ENCODE measurements at places on chromosomes 5 and 9. TPM values are rescaled to one million over a fixed set of nuclear protein-coding genes. Genes with fewer than 3 reads are reported as not detected.
A peak's percentile ranks its signal among the peaks of the same experiment; 100 is the strongest.

DNA sequence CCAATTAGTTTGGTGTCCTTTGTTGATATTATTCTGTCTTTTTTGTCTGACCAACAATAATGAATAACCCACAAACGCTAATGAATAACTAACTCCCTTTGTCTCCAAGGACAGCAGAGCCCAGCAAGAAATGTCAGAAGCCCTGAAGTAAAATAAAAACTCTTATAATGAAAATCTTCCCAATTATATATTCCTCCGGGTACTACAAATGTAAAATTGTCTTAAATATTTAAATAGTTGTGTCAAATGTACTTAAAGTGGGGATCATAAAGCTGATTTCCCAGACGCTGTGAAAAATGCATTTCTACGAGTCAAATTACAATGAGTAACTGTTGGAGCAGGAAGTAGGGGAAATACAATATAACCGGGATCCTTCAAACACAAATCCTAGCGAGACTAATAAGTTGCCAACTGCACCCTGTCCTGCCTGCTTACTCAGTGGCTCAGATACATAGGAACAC is 22.3 kb downstream of the GLIS3 start:
- no peak for DNase-seq

GRCh38 chr9:88533951-88534455 is 975 bp upstream of the NXNL2 start:
- DNase-seq: no peak

GRCh38 chr5:174315471-174315870 is 270.0 kb downstream of the NSG2 start:
- no peak for DNase-seq

GRCh38 chr5:14660833-14661232 is 3.7 kb upstream of the OTULIN start:
- no peak for DNase-seq

- DNase-seq: no peak
Observed at GRCh38 chr5:107364443-107365319, 306.1 kb downstream of the EFNA5 start.

GRCh38 chr9:79868567-79869189 is 296.9 kb downstream of the TLE4 start:
- DNase-seq: no peak

- DNase-seq: no peak
Observed at GRCh38 chr9:33102551-33103210, 26.2 kb upstream of the SMU1 start.

Gene FAM153A
- total RNA-seq: 1.4 TPM

DNA sequence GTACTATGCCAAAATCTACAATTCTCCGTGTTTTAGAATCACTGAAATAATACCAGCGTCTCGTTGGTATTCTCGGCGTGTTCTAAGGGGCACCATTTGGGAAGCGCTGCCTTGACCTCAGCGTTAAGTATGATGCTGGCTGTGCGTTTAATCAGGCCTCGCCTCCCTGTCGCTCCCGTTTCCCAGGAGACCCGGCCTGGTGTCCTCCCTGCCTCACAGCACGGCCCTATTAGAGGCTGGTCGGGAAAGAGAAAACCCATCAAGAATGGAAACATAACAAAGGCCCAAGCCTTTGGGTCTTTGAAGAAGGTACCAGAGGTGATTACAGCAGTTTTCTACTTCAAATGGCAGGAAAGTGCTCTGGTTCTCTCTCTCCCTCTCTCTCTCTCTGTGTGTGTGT is 30.0 kb downstream of the GFPT2 start:
- DNase-seq: no peak

GRCh38 chr9:131669269-131670157 is 70.4 kb downstream of the RAPGEF1 start:
- DNase-seq: no peak

Gene TMED9
- 75.7 TPM for total RNA-seq

DNA sequence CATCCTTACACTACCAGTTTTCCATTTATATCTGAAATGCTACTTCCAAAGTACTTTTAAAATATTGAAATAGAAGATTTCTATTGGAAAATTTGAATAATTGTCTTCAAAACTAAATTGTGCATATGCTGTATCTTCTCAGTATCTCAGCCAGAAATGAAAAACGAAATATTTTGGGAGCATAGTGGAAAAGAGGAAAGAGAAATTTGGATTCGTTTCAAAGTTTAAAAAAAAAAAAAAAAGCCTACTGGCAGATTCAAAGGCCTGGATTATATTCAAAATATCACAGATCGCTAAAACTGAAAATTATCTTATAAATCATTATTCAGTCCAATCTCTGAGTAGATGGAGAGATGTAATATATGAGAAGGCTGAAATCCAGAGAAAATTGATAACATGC is 440.7 kb downstream of the TAF11L14 start:
- DNase-seq: no peak

- DNase-seq: no peak
Observed at GRCh38 chr5:95962475-95962773, 773 bp upstream of the ELL2 start.

Gene OLFM1
- total RNA-seq: 18.7 TPM

Gene SVEP1
- total RNA-seq: 57.1 TPM

Gene IER5L
- 13.4 TPM for total RNA-seq

DNA sequence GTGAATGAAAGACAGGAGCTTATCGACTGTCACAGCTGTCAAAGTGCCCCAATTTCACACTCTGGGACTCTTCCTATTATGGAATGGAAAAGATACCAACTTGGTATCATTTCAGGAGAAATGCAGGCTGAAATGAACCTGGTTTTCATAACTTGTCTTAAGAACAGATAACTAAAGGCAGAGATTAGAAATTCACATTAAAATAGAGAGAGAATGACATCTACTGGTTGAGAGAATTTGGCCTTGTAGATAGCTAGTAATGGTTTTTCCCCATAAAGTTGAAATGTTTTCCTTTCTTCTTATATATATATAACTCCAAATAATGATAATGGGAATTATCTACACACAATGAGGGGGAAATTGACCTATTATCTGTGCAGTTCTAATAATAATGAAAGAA is 600.2 kb upstream of the CCNG1 start:
- no peak for DNase-seq

DNA sequence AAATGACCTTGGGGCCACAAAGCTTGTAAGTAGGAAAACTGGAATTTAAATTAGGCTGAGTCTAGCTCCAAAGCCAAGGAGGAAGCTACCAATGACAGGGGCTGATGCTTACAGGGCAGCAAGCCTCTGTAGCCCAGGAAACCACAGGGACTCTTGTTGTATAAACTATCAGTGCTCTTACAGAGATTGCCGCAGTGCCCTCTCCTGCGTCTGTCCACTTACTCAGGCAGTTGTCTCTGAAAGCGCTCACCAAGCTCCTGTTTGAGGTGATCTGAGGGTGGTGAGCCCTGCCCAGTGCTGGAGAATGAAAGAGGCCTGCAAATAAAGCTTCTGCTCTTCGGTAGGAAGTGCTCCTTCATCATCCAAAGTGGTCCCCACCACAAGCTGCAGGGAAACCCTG is 498.8 kb downstream of the ARHGEF28 start:
- DNase-seq: peak; percentile 70

DNA sequence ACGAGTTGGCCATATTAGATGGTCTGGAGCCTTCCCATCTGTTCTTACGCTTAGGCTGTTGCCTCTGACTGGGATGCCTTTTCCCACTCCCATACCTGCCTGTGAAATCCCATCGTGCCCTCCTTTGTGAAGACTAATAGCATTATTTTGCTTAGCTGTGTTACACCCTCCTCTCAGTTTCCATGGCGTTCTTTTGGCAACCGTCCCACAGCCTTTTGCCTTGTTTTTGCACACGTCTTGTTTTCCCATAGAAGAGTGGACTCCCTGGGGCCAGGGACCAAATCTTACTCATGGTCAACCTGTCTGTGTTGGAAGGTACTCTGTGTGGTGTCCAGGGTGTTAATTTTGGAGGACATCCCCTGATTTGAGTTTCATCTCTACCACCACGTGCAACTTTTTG is 242.1 kb downstream of the HSPA4 start:
- DNase-seq: no peak

GRCh38 chr5:8844206-8844605 is 701.7 kb downstream of the SEMA5A start:
- DNase-seq: no peak

DNA sequence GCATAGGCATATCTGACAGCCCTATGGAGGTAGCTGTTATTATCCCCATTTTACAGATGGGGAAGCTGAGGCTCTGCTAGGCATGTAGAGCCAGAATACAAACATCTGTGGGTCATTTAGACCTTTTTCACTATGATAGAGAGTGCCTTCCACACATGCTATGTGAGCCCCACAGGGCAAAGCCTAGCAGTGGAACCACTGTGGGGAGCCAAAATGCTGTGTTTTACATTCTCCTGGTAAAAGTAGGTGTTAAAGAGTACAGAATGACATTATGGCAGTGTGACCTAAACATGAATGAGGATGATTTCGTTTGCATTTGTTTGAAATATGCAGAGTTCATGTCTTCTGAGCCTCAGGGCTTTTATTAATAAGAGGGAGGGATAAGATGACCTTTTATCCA is 265.2 kb downstream of the MAST4 start:
- DNase-seq: no peak

Gene IFNA7
- not detected for total RNA-seq

DNA sequence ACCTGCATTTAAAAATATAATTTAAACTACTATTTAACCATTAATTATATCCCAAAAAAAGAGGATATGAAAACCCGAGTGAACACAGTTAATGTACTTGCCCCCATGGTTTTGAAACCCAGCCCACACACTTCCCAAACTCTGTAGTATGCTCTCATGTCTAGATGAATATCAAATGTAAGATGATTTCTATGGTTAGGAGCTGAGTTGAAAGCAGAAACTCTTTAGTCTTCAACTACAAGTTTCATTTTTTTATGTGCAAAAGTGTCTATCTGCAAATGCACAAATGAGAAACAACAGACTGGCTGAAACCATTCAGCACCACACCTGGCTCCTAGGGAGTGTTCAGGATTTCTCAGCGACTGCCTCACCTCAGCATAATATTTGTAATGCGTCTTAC is 183.3 kb downstream of the SEMA5A start:
- no peak for DNase-seq

- no peak for DNase-seq
Observed at GRCh38 chr5:8114597-8115266, 245.8 kb downstream of the MTRR start.

Gene FAT2
- not detected for total RNA-seq

- no peak for DNase-seq
Observed at GRCh38 chr9:126690431-126691051, 76.8 kb downstream of the LMX1B start.

Gene ADRB2
- 4.6 TPM for total RNA-seq

GRCh38 chr5:42157215-42157614 is 232.1 kb downstream of the FBXO4 start:
- DNase-seq: no peak

Gene GABRA6
- not detected for total RNA-seq

Gene HMGCR
- 15.6 TPM for total RNA-seq

Gene SPRY4
- total RNA-seq: 15.4 TPM

Gene EDIL3
- 17.9 TPM for total RNA-seq

GRCh38 chr9:17135295-17136160 is 688 bp downstream of the CNTLN start:
- no peak for DNase-seq

DNA sequence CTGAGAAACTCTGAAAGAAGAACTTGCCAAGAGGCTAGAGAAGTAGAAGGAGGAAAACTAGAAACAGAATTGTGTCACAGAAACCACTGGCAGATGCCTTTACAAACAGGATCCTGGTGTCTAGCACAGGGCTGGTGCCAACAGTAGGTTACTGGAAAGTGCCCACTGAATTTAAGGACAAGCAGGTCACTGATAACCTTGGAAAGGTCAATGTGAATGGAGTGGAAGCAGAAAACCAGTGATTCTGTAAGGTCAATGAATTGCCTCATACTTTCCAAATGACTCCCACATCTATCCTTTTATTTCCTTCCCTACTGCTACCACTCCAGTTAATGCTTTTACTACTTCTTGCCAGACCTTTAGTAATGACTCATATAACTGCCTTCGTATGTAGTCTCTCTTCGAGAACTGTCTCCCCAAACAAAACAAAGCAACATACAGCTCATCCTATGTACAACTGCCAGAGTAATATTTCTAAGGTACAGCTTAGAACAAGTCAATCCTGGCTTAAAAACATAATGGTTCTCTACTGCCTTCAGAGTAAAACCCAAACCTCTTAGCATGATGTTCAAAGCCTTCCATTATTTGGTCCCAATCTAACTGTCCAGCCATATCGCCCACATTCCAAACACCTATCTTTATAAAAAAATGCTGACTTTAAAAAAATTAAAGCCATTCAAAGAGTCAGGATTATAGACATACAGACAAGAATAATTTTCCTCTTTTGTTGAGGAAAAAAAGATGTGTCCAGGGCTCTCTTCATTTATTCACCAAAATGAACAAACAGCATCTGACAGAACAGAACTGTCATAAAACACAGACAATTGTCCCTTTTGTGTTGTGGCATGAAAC is 52.5 kb downstream of the NR3C1 start:
- DNase-seq: no peak

- DNase-seq: no peak
Observed at GRCh38 chr5:103851091-103851490, 288.5 kb upstream of the NUDT12 start.

GRCh38 chr5:142810081-142810480 is 39.9 kb downstream of the ARHGAP26 start:
- DNase-seq: no peak

GRCh38 chr9:89597711-89598362 is 7.0 kb upstream of the GADD45G start:
- DNase-seq: no peak

Gene C5orf52
- not detected for total RNA-seq

DNA sequence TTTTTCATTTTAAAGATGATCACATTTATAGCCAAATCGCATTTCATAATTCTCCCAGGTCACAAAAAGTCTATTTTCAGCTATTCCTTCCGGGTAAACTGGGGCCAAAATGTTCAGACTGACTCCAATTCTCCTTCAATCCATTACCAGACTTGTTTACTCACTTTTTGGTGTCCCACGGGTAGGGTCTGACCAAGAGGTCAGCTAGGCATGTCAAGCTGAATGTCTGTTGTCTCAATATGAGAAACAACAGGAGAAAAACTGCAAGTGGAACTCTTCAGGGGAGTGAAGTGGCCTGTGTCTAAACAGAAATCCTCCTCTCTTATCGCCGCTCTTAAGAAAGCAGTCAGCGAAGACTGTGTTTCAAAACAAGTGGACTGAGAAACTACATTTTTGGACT is 171.3 kb downstream of the APBA1 start:
- DNase-seq: no peak

DNA sequence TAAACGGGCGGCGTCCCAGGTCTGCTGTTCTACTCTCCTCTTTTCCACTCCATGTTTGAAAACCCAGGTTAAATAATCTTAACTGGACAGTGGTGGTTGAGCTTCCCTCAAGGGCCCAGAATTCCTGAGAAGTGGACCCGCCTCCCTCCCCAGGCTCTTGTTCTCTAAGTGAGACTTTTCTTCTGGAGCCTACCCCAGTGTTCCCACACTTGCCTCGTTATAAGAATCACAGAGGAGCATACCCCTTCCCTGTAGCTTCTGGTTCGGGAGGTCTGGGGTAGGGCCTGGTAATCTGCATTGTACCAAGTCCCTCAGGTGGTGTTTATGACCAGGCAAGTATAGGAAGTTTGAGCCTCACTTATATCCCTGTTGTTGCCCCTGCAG is 12.0 kb downstream of the PSD2 start:
- no peak for DNase-seq

Gene LIX1
- 0.42 TPM for total RNA-seq

GRCh38 chr9:127912296-127912695 is 4.5 kb downstream of the ST6GALNAC4 start:
- no peak for DNase-seq

Gene ARRDC3
- 37.6 TPM for total RNA-seq

Gene TRIM7
- total RNA-seq: 2.1 TPM

Gene PRSS3
- total RNA-seq: 1.4 TPM

- no peak for DNase-seq
Observed at GRCh38 chr9:107969727-107970126, 480.2 kb upstream of the KLF4 start.

All from esophagus muscularis mucosa (tissue), 4 donors.